ENCODE measurements at places on chromosomes 7 and 10. TPM values are rescaled to one million over a fixed set of nuclear protein-coding genes. Genes with fewer than 3 reads are reported as not detected.

The COL26A1 gene
- 11.8 TPM for total RNA-seq

- no peak overlapping the region for H3K4me3 ChIP-seq
- H3K4me1 ChIP-seq, result no peaks in the 10 kb centered on the region
- no peaks in the 10 kb centered on the region for H3K36me3 ChIP-seq
Observed at GRCh38 chr10:22370320-22370719, 25.0 kb downstream of the SPAG6 start.

- no peak overlapping the region for H3K27ac ChIP-seq
- H3K27me3 ChIP-seq, result no peaks in the 10 kb centered on the region
- H3K4me3 ChIP-seq, result no peak overlapping the region
- no peaks in the 10 kb centered on the region for H3K36me3 ChIP-seq
- no peak for DNase-seq
Observed at GRCh38 chr7:147571436-147572185, 1019.0 kb upstream of the C7orf33 start.

GRCh38 chr10:125550362-125550761 lies 132.6 kb downstream of the TEX36 start:
- H3K36me3 ChIP-seq, result no peaks in the 10 kb centered on the region
- H3K27me3 ChIP-seq, result no peaks in the 10 kb centered on the region
- DNase-seq, result no peak
- H3K27ac ChIP-seq, result no peak overlapping the region
- H3K4me1 ChIP-seq, result no peaks in the 10 kb centered on the region

- DNase-seq, result peak; percentile 18
- H3K27ac ChIP-seq, result no peak overlapping the region
- no peaks in the 10 kb centered on the region for H3K36me3 ChIP-seq
- no peaks in the 10 kb centered on the region for H3K4me1 ChIP-seq
- no peak overlapping the region for H3K4me3 ChIP-seq
Observed at GRCh38 chr10:74419958-74420375, 268.9 kb downstream of the ADK start.

DNA sequence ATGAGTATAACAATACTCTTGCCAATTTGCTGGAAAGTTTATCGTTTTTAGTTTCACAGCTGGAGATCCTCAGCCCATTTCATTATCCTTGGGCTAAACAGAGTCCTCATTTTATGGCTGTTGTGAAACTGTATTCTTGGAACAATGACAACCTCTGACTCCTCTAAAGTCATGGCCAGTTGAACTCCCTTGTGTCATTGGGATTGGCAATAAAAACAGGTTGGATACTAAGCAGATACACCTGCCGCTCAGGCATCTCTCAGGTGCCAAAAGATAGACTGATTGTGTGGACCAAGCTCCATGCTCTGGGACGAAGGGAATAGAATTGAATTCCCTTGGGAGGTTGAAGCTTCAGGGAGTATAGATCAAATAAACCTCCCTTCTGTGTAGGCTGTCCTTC lies 182.2 kb downstream of the WDR11 start:
- H3K27ac ChIP-seq, result peak overlapping the region; percentile 68
- no peaks in the 10 kb centered on the region for H3K4me1 ChIP-seq
- H3K27me3 ChIP-seq, result no peaks in the 10 kb centered on the region
- no peaks in the 10 kb centered on the region for H3K36me3 ChIP-seq
- DNase-seq, result peak; percentile 46

- DNase-seq, result no peak
- H3K27me3 ChIP-seq, result no peaks in the 10 kb centered on the region
- no peak overlapping the region for H3K4me3 ChIP-seq
- peak overlapping the region; percentile 45 for H3K27ac ChIP-seq
- no peaks in the 10 kb centered on the region for H3K36me3 ChIP-seq
Observed at GRCh38 chr10:63614371-63614891, 93.2 kb downstream of the REEP3 start.

DNA sequence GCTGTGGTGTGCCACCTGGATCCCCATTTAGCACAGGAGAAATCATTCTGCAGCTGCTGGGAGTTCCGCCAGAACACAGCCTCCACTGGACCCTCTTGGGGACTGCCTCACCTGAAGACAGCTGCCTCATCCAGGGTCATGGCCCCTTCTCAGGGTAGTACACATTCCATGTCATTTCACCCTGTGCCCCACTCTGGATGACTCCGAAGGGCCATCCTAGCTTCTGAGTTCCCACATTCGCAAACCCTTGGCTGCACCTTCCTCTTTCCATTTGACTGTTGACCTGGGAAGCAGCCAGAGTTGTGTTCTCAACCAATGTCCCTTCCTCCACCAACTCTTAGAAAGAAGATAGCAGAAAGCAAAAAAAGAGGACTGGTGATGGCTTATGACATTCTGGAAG lies 125.6 kb upstream of the TBX20 start:
- no peaks in the 10 kb centered on the region for H3K4me1 ChIP-seq
- no peak overlapping the region for H3K4me3 ChIP-seq
- no peaks in the 10 kb centered on the region for H3K36me3 ChIP-seq
- no peak for DNase-seq
- H3K27me3 ChIP-seq, result no peaks in the 10 kb centered on the region
- H3K27ac ChIP-seq, result no peak overlapping the region
